ENCODE measurements at places on chromosomes 12 and 14.

- DNase-seq = no peak
These were observed 138.3 kb downstream of the KSR2 start for GRCh38 chr12:117830471-117830870.

DNA sequence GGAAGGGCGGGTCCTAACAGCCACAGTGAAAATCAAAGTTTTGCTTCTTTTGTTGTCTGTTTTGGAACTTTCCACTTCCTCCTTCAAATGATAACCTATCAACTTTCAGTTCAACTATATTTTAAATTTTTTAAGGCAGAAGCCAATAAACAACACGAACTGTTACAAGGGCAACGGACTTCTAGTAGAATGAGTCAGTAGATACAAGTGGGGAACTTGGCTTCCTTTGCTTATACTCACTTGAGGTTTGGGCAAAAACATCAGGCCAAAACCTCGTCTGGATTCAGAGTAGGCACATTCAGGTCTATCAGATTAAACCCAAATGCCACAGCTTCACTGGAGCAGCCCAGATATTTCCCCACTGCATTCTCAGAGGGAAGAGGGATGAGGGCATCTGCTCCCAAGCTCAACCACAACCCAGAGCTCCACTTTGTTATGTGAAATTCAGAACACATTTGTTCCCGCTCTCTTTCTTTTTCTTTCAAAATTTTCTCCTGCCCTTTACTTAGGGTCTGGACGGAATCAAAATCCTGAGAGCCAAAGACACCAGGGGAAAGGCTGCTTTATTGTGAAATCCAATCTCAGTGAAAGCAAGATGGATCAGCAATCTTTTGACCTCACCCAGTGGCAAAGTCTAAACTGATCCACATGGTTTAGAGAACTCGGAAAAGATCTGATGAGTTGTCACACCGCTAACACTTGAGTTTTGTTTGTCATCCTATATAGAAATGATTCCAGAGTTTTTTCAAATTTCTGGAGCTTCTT lies 152.5 kb upstream of the BTG1 start:
- no peak for DNase-seq

DNA sequence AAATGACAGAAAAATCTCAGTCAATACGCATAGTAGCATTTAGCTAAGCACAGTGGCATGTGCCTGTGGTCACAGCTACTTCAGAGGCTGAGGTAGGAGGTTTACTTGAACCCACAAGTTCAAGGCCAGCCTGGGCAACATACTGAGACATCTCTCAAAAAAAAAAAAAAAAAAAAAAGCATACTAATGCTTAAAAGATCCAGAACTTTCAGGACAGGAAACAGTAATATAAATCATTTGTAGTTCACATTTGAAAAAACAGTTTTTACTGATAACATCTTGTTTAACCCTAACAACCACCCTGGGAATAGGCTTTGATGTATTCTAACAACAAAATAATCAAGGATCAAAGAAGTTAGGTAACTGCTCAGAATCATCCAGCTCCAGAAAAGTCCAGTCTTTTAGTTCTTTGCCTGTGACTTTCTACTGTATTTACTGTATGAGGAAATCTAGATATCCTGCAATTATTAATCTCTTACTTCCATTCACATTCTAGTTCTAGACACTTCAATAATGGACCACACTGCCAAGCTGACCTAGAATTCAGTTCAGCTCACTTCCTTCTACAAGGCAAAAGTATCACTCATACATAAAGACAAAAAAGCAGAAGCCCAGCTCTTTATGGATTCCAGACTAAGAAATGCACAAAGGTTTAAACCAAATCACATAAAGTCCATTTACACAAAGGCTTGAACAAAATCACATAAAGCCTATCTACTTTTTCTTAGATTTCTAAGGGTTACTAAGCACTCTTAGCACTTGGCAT lies 28.5 kb downstream of the PAWR start:
- no peak for DNase-seq

DNA sequence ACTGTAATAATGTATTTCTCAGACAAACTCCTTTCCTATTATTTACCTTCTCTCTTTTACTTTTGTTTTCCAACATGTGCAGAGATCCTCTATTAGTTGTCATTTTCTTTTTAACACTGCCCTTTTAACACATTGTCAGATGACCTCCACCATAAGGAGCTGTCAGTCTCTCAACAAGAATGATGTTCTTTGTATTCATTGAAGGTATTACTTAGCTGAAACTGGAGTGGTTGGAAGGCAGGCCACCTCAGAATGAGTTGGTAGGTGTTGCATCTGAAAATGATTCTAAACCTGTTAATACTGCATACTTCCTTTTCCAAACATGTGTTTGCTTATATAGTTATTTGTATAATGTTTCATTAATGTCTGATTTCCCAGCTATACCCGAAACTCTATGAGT lies 16.9 kb downstream of the TMEM117 start:
- DNase-seq = no peak

DNA sequence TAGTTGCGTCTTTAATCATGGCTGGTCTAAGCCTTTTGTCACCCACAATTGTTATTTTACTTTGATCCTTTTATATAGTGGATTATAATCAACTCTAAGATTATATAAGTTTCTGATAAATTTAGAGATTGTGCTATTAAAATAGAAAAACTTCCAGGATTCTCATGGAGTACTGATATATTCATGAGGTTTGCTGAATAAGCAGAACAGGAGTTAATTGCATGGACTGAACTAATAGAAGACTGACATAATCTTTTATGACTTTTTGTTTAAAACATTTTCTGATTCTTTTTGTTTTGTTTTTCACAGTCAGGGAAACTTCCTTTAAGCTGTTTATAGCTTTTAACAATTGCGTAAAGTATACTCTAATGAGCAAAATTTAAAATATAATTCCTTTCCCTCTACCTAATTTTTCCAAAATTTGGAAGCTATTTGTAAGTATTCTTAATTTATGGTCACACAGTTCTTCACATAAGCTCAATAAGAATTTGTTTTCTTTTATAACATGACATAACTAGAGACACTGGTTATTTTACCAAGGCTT lies 129.9 kb upstream of the TMEM260 start:
- no peak for DNase-seq

GRCh38 chr12:998020-998874 lies 7.2 kb downstream of the ERC1 start:
- DNase-seq = no peak

- no peak for DNase-seq
These were observed 6.0 kb downstream of the MTERF2 start for GRCh38 chr12:106980944-106981343.

- no peak for DNase-seq
These were observed 231.2 kb downstream of the ETNK1 start for GRCh38 chr12:22856178-22856577.

- no peak for DNase-seq
These were observed 5.4 kb upstream of the TUBA1C start for GRCh38 chr12:49259452-49259851.

Data from GM12891 (cell line).